ENCODE measurements at places on chromosomes 2 and 18. TPM values are rescaled to one million over a fixed set of nuclear protein-coding genes. Genes with fewer than 3 reads are reported as not detected.
A peak's percentile ranks its signal among the peaks of the same experiment; 100 is the strongest.

Gene IL18RAP
- total RNA-seq: not detected

Gene CRYBA2
- not detected for total RNA-seq

Gene UGT1A5
- total RNA-seq: not detected

Gene LBX2
- total RNA-seq: 5.4 TPM

Gene SYT4
- total RNA-seq: not detected

Gene TUBA3E
- total RNA-seq: not detected

GRCh38 chr2:45130736-45131135 lies 121.5 kb upstream of the SIX2 start:
- DNase-seq: no peak
- H3K4me3 ChIP-seq: no peak overlapping the region
- H3K27me3 ChIP-seq: no peaks in the 10 kb centered on the region
- H3K4me1 ChIP-seq: peaks cover 48% of the 10 kb centered on the region

DNA sequence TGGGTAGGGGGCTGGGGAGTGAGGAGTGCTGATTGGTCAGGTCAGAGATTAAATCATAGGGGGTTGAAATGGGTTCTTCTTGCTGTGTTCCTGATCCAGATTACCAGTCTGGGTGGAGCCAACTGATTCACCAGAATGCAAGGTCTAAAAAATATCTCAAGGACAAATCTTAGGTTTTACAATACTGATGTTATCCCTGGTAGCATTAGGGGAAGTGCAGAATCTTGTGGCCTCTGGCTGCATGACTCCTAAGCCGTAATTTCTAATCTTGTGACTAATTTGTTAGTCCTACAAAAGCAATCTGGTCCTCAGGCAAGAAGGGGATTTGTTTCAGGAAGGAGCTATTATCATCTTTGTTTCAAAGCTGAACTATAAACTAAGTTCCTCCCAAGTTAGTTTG lies 289.2 kb upstream of the KYNU start:
- H3K27me3 ChIP-seq: no peaks in the 10 kb centered on the region
- H3K27ac ChIP-seq: no peak overlapping the region
- no peaks in the 10 kb centered on the region for H3K4me1 ChIP-seq

- H3K4me3 ChIP-seq: no peak overlapping the region
- H3K4me1 ChIP-seq: no peaks in the 10 kb centered on the region
- H3K27me3 ChIP-seq: no peaks in the 10 kb centered on the region
- H3K27ac ChIP-seq: no peak overlapping the region
- no peak for DNase-seq
These were observed 160.0 kb downstream of the EIPR1 start for GRCh38 chr2:3217646-3218045.

- no peaks in the 10 kb centered on the region for H3K27me3 ChIP-seq
- no peak overlapping the region for H3K4me3 ChIP-seq
- DNase-seq: no peak
- H3K27ac ChIP-seq: no peak overlapping the region
These were observed 8.6 kb downstream of the DNAJB2 start for GRCh38 chr2:219287580-219288265.

- no peak overlapping the region for H3K4me3 ChIP-seq
- DNase-seq: no peak
- no peaks in the 10 kb centered on the region for H3K27me3 ChIP-seq
- peaks cover 27% of the 10 kb centered on the region for H3K4me1 ChIP-seq
- H3K36me3 ChIP-seq: no peaks in the 10 kb centered on the region
- H3K27ac ChIP-seq: no peak overlapping the region
These were observed 372.5 kb downstream of the RBM43 start for GRCh38 chr2:150889141-150889540.

- no peak overlapping the region for H3K4me3 ChIP-seq
- H3K27me3 ChIP-seq: no peaks in the 10 kb centered on the region
- no peaks in the 10 kb centered on the region for H3K36me3 ChIP-seq
- H3K4me1 ChIP-seq: no peaks in the 10 kb centered on the region
- no peak overlapping the region for H3K27ac ChIP-seq
- no peak for DNase-seq
These were observed 503.2 kb upstream of the SLC8A1 start for GRCh38 chr2:40955042-40955441.

DNA sequence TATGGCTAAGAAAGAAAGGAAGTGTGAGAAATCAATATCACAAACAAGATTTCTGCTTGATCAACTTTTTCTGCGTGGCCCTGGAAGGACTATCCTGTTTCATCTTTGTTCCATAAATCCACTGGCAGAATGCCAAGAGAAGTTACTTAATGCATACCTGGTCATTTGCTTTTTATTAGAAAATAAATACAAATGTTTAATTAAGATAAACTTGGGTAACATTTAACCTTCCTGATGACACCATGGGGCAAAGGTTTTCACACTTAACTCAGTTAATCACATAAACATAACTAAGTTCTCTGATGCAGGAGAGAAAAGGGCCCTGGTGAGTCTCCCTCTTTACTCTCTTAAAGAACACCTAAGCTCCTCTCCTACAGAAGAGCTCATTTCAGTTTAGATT lies 203.3 kb downstream of the AFF3 start:
- no peak overlapping the region for H3K27ac ChIP-seq
- H3K4me1 ChIP-seq: peaks cover 4% of the 10 kb centered on the region
- no peak overlapping the region for H3K4me3 ChIP-seq

GRCh38 chr2:216652566-216652965 lies 19.3 kb downstream of the IGFBP2 start:
- peaks cover 26% of the 10 kb centered on the region for H3K4me1 ChIP-seq
- no peak overlapping the region for H3K27ac ChIP-seq
- no peak overlapping the region for H3K4me3 ChIP-seq
- no peak for DNase-seq

GRCh38 chr2:24010477-24011249 lies 778 bp downstream of the MFSD2B start:
- H3K27ac ChIP-seq: no peak overlapping the region
- H3K27me3 ChIP-seq: no peaks in the 10 kb centered on the region
- peaks cover 18% of the 10 kb centered on the region for H3K4me1 ChIP-seq
- peak overlapping the region; percentile 70 for H3K4me3 ChIP-seq
- no peak for DNase-seq
- H3K36me3 ChIP-seq: no peaks in the 10 kb centered on the region

- H3K27me3 ChIP-seq: no peaks in the 10 kb centered on the region
- no peak overlapping the region for H3K27ac ChIP-seq
- no peak overlapping the region for H3K4me3 ChIP-seq
- no peak for DNase-seq
These were observed 174.4 kb upstream of the SPHKAP start for GRCh38 chr2:228355897-228356296.

DNA sequence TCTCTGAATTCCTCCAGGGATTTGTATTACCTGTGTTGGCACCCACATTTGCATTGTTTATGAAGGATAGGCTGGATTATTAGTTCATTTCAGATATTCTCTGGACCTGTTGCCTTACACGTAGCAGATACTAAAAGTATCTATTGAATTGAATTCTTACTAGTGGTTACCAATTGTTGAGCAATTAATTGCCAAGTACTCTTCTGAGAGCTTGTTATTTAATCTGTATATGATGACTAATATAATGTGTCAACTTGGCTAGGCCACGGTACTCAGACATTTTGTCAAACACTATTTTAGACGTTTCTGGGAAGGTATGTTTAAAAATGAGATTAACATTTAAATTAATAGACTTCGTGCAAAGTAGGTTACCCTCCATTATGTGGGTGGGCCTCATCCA lies 2.5 kb upstream of the SPP2 start:
- DNase-seq: no peak
- H3K4me1 ChIP-seq: peaks cover 6% of the 10 kb centered on the region
- H3K36me3 ChIP-seq: no peaks in the 10 kb centered on the region

- H3K27me3 ChIP-seq: no peaks in the 10 kb centered on the region
- no peak overlapping the region for H3K27ac ChIP-seq
- H3K4me3 ChIP-seq: no peak overlapping the region
- DNase-seq: no peak
- no peaks in the 10 kb centered on the region for H3K4me1 ChIP-seq
- no peaks in the 10 kb centered on the region for H3K36me3 ChIP-seq
These were observed 481.8 kb downstream of the SPAG16 start for GRCh38 chr2:213766062-213766461.

DNA sequence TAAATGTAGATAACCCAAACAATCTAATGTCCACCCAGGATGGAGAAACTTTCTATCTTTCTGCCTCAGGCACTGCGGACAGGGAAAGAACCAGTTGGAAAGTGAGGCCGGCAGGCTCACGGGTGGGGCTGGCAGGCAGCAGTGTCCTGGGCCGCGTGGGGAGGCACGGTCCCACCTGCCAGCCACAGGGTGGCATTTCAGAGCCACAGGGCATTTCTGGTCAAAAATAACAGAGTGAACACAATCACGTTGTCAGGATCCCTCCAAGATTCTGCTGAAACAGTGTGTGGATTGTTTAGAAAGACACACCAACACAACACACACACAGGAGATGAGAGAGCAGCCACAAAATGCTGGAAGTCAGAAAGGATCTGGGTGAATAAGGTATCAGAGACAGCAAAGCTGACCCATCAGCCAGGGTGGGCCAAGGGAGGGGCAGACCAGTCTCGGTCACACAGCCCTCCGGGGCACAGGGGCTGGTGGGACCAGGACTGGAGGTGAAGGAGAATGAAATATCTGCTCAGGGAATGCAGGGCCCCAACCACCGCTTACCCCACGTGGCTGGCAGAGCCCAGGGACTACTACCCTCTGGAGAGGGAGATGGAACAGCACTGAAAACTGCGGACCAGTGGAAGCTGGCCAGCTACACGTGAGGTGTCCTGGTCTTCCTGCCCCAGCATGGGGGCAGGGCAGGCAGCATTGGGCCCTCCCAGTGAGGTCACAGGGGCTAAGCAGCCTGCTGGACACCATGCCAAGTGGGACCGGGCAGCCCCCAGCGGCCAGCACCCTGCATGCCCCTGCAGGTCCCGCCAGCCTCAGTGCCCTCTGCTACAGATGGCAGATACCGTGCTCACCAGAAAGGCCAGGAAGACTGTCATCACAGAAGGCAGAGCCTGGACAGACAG lies 173.9 kb downstream of the HDAC4 start:
- H3K27ac ChIP-seq: peak overlapping the region; percentile 88
- H3K36me3 ChIP-seq: no peaks in the 10 kb centered on the region
- DNase-seq: no peak
- H3K27me3 ChIP-seq: no peaks in the 10 kb centered on the region

GRCh38 chr2:192327576-192327975 lies 132.8 kb upstream of the TMEFF2 start:
- DNase-seq: no peak
- no peak overlapping the region for H3K27ac ChIP-seq
- no peaks in the 10 kb centered on the region for H3K4me1 ChIP-seq
- no peaks in the 10 kb centered on the region for H3K36me3 ChIP-seq
- no peak overlapping the region for H3K4me3 ChIP-seq
- H3K27me3 ChIP-seq: no peaks in the 10 kb centered on the region

DNA sequence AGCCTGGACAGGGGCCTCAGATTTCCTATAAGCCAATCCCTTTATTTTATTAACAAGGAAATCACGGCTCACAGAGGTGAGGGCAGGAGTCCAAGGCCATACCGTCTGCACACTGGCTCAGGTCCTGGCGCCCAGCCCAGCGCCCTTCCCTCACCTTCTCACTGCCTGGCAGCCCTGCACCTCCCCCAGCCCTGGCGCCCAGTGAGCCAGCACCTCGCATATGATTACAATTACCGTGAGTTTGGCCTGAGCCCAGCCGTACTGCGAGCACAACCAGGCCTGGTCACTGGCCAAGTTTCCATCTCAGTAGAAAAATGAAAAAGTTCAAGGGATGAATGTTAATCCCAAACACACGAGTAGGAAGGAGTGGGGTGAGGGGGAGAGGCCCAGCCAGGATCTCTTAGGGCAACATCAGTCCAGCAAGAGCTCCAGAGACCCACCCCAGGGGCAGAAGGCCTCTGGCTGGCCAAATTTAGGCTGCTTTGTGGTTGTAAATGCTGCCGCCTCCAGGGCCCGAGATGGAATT lies 68.4 kb downstream of the MCFD2 start:
- H3K4me3 ChIP-seq: no peak overlapping the region
- no peaks in the 10 kb centered on the region for H3K27me3 ChIP-seq
- H3K4me1 ChIP-seq: peaks cover 53% of the 10 kb centered on the region
- DNase-seq: peak; percentile 91

- H3K4me3 ChIP-seq: no peak overlapping the region
- H3K27me3 ChIP-seq: no peaks in the 10 kb centered on the region
- DNase-seq: no peak
- no peak overlapping the region for H3K27ac ChIP-seq
- no peaks in the 10 kb centered on the region for H3K36me3 ChIP-seq
These were observed 9.9 kb upstream of the AOX1 start for GRCh38 chr2:200575957-200576356.

GRCh38 chr2:163723881-163724280 lies 11.9 kb downstream of the FIGN start:
- no peaks in the 10 kb centered on the region for H3K36me3 ChIP-seq
- H3K27me3 ChIP-seq: no peaks in the 10 kb centered on the region
- H3K27ac ChIP-seq: no peak overlapping the region
- H3K4me3 ChIP-seq: no peak overlapping the region
- no peaks in the 10 kb centered on the region for H3K4me1 ChIP-seq
- DNase-seq: no peak

GRCh38 chr18:58231930-58232329 lies 187.9 kb downstream of the NEDD4L start:
- H3K36me3 ChIP-seq: no peaks in the 10 kb centered on the region
- H3K27me3 ChIP-seq: no peaks in the 10 kb centered on the region
- no peak overlapping the region for H3K4me3 ChIP-seq
- no peak overlapping the region for H3K27ac ChIP-seq
- no peak for DNase-seq

Data from osteoblast (primary cell).